Ureter (tissue), 1 donor: ENCODE measurements at places on chromosomes 2 and 18. TPM values are rescaled to one million over a fixed set of nuclear protein-coding genes. Genes with fewer than 3 reads are reported as not detected.

- DNase-seq = no peak
Measured at GRCh38 chr2:156470975-156471583, 34.9 kb downstream of the GPD2 start.

DNA sequence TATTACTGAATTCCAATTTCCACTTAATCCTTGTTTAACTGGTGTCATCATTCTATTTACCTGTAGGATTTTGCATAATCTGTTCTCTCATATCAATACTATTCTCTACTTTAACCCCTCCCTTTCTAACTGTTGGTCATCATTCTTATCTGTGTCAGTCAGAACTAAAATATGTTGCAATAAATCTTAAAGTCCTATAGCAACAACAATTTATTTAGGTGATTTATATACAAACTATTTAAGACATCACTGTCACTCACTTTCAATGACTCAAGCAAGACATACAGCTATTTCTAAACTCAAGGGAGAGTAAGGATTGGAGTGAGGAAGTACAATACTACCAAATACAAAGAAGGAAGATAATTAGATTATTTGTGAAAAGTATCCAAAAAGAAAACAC lies 740.4 kb downstream of the DSC3 start:
- DNase-seq = no peak

DNA sequence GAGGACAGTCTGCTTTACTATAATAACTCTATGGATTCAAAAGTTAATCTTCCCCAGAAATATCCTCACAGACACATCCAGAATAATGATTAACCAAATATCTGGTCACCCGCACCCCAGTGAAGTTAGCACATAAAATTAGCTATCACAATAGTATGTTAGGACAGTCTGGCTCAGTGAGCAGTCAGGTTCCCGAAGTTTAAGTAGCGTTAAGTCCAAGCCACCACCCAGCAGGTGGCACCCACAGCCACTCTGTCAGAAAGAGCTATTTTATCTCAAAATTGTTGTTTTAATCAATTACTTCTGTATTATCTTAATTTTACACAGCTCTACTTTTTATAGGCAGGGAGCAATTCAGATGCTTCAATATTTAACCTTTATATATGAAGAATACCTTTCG lies 537.5 kb downstream of the MBD2 start:
- no peak for DNase-seq

DNA sequence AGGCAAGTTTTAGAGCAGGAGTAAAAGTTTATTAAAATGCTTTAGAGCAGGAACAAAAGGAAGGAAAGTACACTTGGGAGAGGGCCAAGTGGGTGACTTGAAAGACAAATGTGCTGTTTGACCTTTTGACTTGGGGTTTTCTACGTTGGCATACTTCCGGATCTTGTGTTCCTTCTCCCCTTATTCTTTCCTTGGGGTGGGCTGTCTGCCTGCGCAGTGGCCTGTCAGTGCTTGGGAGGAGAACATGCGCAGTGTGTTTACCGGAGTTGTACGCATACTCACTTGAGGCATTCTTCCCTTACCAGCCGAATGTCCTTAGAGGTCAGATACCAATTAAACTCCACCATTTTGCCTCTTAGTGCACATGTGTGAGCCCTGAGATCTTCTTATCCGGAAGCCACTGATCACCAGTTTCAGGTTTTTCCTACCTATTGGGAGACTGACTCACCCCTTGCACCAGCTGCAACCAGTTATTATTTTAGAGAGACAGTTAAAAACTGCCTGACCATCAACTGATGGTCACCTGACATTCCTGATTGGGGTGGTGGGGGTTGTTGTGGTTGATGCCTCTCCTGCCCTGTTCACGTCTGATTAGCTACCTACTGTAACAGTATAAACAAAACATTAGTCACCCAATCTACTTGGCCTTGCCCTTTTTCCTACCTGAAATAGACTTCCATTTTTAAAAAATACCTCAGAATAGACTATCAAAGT lies 67.5 kb downstream of the NYAP2 start:
- peak; percentile 45 for DNase-seq

- no peak for DNase-seq
Measured at GRCh38 chr2:164073101-164074074, 337.6 kb upstream of the FIGN start.

GRCh38 chr18:37453752-37454151 lies 111.8 kb downstream of the CELF4 start:
- no peak for DNase-seq

GRCh38 chr2:210262036-210262435 lies 36.8 kb upstream of the ACADL start:
- DNase-seq = no peak

- no peak for DNase-seq
Measured at GRCh38 chr2:168715849-168716248, 86.6 kb upstream of the NOSTRIN start.

- DNase-seq = no peak
Measured at GRCh38 chr2:99389371-99389770, 52.2 kb downstream of the EIF5B start.

DNA sequence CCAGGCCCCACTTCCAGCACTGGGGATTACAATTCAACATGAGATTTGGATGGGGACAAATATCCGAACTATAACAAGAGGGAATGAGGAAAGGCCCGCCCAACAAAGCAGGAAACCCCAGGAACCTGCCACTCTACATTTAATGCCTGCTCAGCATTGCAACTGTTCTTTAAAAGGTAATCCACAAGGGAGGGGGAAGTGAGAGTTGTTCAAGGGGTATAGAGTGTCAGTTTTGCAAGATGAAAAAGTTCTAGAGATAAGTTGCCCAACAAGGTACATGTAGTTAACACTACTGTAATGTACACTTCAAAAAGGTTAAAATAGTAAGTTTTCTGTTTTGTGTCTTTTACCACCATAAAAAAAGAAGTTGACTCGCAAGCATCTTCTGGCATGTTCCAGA lies 137.6 kb downstream of the MBD2 start:
- no peak for DNase-seq

DNA sequence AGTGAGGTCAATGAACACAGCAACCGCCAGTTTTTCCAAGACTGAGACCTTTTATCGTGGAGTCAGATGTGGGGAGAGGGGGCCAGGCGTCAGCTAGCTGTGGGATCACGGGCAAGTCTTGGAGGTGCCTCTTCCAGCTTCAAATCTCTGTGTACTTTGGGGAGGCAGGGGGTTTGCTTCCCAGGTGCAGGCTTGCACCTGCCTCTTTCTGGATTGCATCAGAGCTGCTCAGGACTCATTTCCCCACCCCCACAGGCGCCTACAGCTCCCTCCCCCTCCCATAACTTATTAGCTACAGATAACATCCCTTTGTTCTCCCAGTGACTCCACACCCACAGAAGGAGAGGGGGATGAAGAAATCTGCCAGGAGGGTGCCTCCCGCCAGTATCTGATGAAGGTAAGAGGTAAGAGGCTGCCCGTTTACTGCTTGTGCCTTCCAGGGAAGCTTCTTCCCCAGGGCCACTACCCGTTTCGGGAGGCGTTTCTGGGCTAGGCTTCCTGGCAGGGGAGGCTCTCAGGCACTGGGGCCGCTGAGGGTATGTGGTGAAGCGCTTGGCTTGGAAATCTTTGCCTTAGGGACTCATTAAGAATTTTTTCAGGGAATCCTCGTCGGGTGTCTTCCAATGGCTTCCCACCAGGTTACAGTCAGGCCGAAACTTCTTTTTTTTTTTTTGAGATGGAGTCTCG lies 18.8 kb upstream of the MRPL33 start:
- DNase-seq = peak; percentile 66

- DNase-seq = no peak
Measured at GRCh38 chr2:149806651-149807050, 219.1 kb upstream of the MMADHC start.

- DNase-seq = no peak
Measured at GRCh38 chr2:205880048-205880447, 197.7 kb downstream of the NRP2 start.

DNA sequence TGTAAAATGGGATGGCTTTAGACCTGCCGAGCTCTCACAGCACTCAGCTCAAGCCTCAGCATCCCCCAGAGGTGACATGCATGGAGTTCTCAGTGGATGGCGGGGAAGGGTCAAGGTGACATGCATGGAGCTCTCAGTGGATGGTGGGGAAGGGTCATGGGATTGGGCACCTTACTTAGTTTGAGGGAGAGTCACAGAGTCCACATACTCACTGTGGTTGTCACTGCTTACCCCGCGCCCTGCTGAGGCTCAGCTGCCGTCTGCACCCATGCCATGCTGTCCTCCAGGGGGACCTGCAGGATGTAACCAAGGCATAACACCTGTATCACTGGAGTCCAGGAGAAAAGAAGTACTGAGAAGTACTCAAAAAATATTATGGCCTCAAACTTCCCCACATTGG lies 112.2 kb upstream of the TPO start:
- DNase-seq = no peak

DNA sequence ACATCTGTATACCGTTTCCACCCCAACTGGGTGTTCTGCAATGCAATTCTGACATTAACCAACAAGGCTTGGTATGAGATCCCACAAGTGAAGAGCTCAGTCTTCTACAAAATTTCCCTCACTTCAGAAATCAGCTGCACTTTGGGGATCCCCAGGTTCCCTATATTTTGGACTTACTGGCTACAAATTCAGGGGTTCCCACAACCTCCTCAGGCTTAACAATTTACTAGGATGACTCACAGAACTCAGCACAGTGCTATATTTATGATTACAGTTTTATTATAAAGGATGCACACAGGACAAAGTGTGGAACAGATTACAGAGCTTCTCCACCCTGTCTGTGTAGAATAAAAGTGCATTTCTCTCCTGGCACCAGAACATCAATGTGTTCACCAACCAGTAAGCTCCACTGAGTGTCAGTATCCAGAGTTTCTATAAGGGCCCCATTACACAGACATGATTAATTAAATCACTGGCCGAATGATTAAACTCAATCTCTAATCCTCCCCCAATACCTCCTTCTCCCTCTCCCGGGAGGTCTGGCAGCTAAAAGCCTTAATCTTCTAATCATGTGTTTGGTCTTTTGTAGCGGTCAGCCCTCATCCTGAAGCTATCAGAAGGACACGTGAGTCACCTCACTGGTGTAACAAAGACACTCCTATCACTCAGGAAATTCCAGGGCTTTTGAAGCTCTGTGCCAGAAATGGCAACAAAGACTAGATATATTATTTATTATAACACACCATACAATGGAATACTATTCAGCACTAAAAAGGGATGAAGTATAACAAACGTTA lies 84.6 kb downstream of the SLC66A3 start:
- DNase-seq = no peak

DNA sequence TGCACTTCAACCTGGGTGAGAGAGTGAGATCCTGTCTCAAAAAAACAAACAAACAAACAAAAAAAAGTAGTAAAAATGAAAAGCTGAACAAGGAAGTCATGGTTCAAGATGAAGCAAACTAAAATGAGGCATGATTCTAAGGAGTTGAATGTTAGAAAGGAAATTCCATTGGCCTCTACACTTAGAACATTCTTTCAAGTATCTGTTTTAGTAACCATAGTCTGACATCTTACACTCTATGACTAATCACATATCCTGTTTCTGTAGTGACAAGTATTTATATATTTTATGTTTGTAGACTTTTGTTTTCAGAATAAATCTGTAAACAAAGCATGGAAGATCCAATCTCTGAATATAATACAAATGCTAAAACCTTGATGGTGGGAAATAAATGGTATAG lies 164.1 kb downstream of the KIAA1328 start:
- DNase-seq = no peak

GRCh38 chr2:188576651-188577050 lies 285.0 kb downstream of the GULP1 start:
- DNase-seq = no peak

GRCh38 chr2:205435970-205436369 lies 246.3 kb upstream of the NRP2 start:
- no peak for DNase-seq

- no peak for DNase-seq
Measured at GRCh38 chr2:44879269-44880124, 62.0 kb upstream of the SIX3 start.

DNA sequence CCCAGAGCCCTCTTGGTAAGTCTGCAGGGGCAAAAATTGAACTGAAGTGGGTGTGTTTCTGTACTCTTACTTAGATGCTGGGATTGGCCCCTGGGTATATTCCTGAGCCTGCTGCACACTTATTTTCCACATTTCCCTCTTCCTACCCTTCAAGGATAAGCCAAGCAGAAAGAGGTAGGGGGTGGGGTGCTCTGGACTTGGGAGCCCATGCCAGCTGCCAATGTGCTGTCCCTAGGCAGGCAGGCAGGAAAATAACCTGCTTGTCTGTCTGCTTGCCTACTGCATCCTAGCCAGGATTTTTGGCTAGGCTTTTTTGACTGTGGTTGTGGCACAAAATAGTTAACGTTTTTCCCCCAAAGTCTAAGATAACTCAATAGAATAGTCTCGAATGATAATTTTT lies 234.3 kb downstream of the ALK start:
- no peak for DNase-seq

- DNase-seq = peak; percentile 59
Measured at GRCh38 chr2:109331896-109332848, 203.2 kb downstream of the SH3RF3 start.

- DNase-seq = peak; percentile 9
Measured at GRCh38 chr2:131029812-131030211, 63.4 kb downstream of the FAM168B start.

DNA sequence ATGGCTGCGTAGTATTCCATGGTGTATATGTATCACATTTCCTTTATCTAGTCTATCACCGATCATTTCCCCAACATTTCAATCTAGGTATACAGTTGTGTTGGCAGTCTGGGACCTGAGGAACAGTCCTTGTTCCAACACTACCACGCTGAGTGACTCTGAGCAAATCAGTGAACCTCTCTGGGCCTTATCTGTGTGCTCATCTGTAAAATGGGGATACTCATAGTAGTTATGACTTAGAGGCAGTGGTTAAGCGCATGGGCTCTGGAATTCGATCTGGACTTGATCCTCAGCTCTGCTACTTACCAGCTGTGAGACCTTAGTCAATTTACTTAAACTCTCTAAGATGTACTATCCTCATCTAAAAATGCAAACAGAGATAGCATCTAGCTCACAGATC lies 85.1 kb downstream of the BCL2 start:
- no peak for DNase-seq

- DNase-seq = no peak
Measured at GRCh38 chr2:98175811-98176210, 88.8 kb downstream of the VWA3B start.

GRCh38 chr18:79585395-79586370 lies 93.9 kb upstream of the CTDP1 start:
- DNase-seq = no peak

DNA sequence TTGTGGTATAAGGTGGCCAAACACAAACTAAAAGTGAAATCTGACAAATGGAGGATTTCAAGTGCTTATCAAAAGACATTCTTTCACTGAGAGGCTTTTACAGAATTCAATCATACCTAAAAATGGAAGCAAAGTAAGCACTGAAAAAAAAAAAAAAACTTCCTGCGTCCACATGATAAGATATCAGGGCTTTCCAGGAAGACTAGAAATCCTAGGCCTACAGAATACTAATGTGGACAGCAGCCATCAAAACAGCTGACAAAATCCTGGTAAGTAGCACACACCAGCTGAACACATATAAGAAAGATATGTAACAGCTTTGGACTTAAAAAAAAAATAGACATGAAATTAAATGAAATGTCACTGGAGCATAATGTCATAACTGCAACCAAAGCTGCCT lies 178.2 kb downstream of the SUCLG1 start:
- no peak for DNase-seq

Gene ALK
- total RNA-seq = 0.36 TPM

Gene ALKAL2
- 1.9 TPM for total RNA-seq

Gene SERPINB12
- not detected for total RNA-seq

Gene RETSAT
- 39.6 TPM for total RNA-seq

Gene IWS1
- 43.5 TPM for total RNA-seq

Gene SCN2A
- 0.29 TPM for total RNA-seq

Gene PRKAG3
- total RNA-seq = not detected
